ENCODE measurements at places on chromosomes 5 and 9.
A peak's percentile ranks its signal among the peaks of the same experiment; 100 is the strongest.

DNA sequence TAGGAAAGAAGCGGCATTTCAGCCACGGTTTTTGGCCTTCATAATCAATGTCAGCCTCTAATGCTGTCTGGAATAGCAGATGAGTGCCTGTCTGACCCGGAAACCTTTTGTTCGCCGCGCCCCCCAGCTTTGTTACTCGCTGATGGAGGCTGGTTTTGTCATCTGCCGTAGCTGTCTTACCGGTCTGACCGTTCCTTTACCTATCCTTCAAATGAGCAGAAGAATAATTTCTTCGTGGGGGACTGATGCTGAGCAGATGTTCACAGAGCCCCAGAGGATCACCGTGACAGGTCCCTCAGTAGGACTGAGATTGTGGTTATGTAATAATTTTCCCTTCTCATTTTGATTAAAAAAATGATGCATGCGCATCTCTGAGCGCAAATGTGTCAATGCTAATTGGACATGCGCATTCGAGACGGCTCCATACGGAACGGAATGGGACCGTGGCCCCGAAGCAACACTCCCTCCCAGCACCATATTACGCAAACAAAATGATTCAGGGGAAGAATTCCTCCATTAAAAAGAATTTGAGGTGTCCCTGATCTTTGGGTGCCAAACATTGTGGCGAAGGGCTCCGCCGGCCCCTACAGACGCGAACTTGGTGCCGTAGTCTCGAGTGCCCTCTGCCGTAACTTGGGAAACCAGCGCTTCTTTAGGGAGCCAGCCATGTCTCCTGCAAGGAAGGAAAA, 27.6 kb downstream of the TLX3 start:
- DNase-seq: no peak

DNA sequence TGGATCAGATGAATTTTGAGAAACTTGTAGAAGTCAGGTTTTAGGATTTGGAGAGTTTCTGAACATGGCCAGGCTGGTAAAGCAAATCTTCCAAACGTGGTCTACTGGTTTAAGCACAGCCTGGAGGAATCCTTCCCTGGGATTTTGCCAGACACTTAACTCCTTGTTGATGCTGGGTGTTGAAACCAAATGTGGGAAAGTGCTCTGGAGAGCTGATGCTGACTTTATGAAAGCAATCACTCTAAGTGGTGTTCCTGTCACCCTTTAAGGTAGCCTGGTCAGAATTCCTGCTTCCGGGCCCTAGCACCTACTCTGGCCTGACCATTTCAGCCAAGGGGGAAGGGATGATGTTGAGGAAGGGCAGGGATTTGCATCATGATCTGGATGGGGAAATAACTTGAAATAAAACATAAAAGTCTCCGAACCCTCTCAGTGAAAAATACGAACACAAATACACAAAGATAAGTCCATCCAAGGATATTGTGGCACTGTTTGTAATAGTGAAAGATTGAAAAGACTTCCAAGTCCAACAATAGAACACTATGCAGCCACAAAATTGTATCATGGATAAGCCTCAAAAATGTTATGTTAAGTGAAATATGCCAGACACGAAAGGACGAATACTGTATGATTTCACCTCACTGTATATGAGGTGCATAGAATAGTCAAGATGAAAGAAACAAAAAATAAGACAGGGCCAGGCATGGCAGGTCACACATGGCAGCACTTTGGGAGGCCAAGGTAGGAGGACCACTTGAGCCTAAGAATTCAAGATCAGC, 57.7 kb downstream of the PDE6A start:
- DNase-seq: no peak

GRCh38 chr5:107389130-107389774, 281.5 kb downstream of the EFNA5 start:
- no peak for DNase-seq

GRCh38 chr5:143920772-143921171, 108.8 kb downstream of the HMHB1 start:
- DNase-seq: no peak

DNA sequence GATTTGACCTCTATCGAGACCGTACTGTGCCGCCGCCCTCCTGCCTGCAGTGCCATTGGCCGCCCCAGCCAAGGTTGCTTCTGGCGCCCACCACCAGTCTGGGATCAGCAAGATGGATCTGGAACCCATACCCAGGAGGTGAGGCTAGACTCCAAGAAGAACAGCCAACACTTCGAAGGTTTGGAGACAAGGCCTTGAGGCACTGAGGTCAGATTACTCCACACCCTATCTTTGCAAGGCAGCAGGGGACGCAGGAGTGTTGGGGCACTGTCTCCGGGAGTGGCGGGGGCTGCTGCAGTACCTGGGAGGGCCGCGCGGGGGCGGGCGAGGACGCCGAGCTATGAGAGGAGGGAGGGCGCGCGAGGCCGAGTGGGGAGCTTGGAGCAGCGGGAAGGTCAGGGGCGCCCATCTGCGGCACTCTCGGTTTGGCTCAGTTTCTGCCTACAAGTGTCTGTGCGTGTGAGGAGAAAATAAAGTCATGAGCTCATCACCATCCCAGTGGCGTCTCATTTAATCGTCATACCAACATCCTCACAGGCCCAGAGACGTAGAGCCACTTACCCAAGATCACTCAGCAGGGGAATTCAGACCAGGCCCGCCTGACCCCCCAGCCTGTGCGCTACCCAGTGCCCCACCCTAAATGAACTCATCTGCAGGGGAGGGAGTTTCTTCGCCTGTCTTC, 20.5 kb upstream of the PSD2 start:
- peak; percentile 79 for DNase-seq

DNA sequence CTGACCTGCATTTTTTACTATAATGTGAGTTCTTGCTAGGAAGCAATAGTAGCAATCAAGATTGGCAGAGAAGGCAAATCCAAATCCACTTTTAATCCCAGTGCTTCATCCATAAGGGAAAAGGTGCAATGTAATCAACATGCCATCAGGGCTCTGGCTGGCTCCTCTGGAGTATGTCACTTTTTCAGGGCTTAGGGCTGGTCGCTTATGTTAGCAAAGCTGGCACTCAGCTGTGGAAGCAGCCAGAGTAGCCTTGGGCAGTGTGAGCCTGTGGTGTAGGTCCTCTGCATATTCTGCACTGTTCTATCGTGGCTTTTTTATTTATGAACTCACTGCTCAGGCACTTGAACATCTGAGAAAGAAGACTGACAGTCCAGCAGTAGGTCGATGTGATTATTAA, 16.1 kb downstream of the ACTBL2 start:
- no peak for DNase-seq

DNA sequence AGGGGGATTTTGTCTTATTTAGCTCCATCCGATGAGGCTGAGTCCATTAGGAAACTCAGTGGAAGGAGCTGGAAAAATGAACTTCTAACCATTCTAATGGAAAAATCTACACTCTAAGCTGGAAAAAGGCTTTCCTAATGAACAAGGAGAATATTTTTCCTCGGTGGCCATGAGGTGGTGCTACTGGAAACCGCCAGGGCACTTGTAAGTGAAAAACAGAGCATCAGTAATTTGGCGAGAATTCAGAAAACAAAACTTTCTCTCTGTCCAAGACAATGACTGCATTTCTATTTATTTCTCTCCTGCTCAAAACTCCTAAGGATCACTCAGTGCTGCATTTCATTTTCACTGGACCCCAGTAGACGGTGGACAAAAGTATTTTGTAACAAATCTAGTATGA, 237.6 kb downstream of the TENT4A start:
- DNase-seq: no peak

- no peak for DNase-seq
These were observed 25.1 kb downstream of the FGF18 start for GRCh38 chr5:171444582-171444981.

DNA sequence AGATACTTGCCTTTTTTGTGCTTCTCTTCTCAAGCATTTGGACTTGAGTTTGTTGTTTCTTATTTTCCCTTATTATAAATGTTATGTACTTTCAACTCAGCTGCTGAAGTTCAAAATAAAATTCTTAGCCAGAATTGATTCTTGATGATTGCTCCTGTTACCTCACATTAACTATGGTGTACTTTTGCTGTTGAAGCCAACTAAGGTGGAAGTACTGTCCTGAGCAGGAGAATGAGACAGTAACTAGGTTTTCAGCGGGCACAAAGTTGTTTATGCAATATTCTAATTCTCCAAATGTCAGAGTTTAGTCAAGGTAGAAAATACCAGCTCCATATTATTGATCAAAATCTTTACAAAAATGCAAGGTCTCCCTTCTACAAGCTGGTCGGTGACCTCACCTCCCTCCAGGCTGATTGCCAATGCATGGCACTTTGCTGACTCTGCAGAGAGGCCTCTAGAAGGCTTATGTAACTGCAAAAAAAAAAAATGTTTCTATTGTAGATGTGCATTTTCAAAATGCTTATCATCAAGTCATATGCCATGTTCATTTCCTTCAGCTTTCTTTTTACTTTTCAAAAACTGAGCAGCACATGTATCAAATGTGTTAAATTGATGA, 1783.5 kb upstream of the WWC1 start:
- DNase-seq: no peak

DNA sequence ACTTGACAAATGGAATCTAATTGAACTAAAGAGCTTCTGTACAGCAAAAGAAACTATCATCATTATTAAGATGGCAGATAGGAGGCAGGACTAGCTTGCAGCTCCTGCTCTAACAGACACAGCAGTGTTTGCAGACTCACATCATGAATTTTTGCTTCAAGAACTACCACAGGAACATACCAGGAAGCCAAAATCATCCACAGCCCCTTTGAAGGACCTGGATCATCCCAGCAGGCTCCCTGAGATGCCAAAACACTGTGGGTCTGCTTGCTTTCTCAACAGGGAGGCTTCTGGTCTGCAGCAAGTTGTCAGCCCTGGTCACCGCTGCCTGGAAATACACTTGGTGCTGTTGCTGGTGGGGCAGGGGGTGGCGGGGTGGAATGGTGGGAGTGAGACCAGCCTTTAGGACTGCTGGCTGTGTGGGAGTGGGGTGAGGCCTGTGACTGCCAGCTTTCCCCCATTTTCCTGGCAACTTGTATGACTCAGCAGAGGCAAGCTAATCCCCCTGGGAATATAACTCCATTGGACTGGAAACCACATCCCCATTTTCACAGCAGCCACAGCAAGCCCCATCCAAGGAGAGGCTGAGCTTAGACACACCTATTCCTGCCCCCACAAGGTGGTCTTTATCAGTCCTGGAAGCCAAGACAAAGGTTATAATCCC, 533.8 kb upstream of the CYLC2 start:
- no peak for DNase-seq

DNA sequence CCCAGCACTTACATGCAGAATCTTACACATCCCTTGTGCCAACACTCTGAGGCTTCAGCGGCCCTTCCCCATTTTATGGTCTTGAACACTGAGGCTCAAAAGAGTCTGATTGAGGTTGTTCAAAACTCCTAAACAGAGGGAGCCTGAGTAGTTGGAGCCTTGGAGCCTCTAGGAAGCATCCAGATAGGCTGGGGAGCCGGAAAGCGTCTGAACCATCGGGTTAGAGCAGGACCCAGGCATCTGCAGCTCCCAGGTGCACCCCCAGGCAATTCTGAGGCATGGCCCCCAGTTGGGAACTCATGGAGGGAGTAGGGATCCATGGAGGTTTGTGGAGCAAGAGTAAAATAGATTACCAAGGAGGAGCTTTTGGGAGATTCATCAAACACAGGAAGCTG, 3.8 kb downstream of the OLFML2A start:
- DNase-seq: no peak

DNA sequence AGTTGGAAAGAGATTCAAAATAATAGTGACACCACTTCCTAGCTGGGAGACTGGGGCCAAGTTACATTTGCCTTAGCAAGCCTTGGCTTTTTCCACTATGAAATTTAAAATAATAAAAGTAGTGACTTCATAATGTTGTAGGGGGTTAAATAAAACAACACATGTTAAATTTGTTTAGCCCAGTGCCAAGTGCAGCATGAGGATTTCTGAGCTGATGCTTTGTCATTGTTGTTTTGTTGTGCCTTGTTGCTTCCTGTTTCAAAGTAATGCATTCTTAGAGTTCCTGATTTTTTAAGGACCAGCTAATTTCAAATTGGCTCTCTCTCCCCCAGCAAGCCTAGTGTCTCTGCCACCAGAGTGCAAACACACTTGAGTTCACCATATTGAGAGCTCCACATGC, 270.7 kb upstream of the PAPPA start:
- DNase-seq: no peak

GRCh38 chr9:137423514-137424291, 510 bp downstream of the NOXA1 start:
- no peak for DNase-seq

GRCh38 chr9:8534828-8535227, 735.2 kb upstream of the DMAC1 start:
- DNase-seq: no peak

DNA sequence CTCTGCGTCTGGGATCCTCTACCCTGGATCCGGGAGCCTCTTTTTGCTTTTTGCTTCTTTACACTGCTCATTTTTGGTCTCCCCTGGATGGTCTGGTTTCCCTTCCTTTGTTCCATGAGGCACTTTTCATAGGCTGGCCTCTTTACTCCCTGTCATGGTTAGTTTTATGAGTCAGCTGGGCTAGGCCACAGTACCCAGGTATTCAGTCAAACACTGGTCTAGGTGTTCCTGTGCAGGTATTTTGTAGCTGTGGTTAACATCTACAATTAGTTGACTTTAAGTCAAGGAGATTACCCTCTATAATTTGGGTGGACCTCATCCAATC, 17.5 kb downstream of the ANKRD33B start:
- no peak for DNase-seq

DNA sequence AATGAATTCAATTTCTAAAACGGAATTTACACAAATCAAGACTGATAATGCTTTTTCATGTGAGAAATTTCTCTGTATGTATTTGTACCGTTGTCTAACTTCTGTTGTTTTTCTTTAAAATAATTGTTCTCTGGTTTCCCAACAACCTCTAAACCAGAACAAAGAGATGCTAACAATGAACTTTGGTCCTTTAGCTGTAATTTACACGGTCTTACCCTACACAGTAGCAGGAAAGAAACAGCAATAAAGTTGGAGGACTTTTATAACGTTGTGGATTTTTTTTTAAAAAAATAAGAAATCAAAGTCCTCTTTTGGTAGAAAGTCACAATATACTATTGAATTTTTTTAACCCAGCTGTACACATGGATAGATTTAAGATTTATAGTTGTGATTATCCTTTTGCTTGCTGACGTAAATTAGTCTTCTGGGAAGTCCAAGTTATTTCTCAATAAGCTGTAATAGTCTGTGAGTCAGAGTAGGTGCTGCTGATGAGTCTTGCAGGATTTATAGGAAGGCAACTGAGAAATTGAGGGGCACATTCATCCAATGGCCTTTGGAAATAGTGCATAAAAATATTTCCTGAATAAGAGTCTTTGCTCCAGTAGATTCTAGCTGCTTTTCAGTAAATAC, 76.8 kb upstream of the PCSK1 start:
- DNase-seq: no peak
